Breast epithelium (tissue), 4 donors: ENCODE measurements at places on chromosomes 2 and 18.

- no peak overlapping the region for H3K27ac ChIP-seq
- H3K4me3 ChIP-seq, result no peak overlapping the region
- H3K27me3 ChIP-seq, result no peaks in the 10 kb centered on the region
- H3K36me3 ChIP-seq, result no peaks in the 10 kb centered on the region
Measured at GRCh38 chr2:131635611-131636010, 107.9 kb downstream of the CCDC74A start.

DNA sequence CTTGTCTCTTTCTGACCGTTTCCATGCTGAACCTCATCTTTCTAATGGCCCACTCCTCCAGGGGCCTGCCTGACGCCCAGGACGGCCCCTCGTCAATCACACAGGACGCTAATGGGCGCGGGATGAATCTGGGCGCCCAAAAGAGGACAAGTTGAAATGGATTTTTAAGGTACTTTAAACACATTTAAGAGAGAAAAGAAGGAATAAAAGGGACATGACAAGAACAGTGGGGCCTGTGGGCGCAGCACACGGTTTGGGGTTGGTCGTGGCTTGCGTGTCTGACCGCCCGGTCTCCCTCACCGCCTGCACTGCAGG lies 607 bp upstream of the UBE2F start:
- DNase-seq, result no peak
- H3K36me3 ChIP-seq, result no peaks in the 10 kb centered on the region
- H3K27ac ChIP-seq, result no peak overlapping the region
- peak overlapping the region; percentile 71 for H3K4me3 ChIP-seq
- peaks cover 9% of the 10 kb centered on the region for H3K4me1 ChIP-seq
- no peaks in the 10 kb centered on the region for H3K27me3 ChIP-seq

GRCh38 chr2:173231042-173231441 lies 123.6 kb upstream of the CDCA7 start:
- H3K27ac ChIP-seq, result no peak overlapping the region
- no peak overlapping the region for H3K4me3 ChIP-seq
- H3K27me3 ChIP-seq, result no peaks in the 10 kb centered on the region

DNA sequence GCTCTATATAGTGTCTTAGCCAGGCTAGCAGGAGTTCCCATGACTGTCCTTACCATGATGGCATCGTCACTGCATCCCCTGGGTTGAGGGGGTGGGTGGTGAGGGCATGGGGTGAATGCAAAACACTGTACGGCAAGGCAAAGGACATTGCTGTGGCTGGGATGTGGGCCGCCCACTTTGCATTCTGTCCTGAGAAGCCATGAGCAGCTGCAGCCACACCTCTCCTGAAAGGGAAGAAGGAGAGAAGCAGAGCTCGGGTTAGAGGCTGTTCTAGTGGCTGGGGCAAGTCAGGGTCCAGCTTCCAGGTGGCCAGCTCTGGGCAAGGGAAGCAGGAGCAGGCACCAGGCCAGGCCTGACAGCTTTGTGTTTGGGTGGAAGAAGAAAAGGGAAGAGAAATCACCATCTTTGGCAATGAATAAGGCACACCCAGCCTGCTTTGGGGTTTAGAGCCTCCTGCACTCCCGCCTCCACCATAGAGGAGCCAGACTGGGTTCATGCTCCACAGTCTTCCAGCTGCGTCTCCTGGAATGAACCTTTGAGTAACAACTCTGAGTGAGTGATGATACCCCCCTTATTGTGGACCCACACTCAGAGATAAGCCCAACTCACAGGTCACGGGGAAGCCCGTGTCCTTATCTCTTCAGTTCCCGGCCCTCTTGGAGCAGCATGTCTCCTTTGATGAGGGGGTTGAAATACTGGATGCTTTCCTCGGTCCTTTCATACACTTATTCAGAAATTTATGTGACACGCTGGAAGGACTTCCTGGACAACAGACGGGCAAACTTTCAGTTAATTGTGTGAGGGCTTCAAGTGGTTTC lies 63.4 kb downstream of the INPP4A start:
- H3K4me1 ChIP-seq, result no peaks in the 10 kb centered on the region
- peak overlapping the region; percentile 87 for H3K27ac ChIP-seq
- H3K36me3 ChIP-seq, result no peaks in the 10 kb centered on the region
- DNase-seq, result no peak
- peak overlapping the region; percentile 23 for H3K4me3 ChIP-seq
- no peaks in the 10 kb centered on the region for H3K27me3 ChIP-seq

DNA sequence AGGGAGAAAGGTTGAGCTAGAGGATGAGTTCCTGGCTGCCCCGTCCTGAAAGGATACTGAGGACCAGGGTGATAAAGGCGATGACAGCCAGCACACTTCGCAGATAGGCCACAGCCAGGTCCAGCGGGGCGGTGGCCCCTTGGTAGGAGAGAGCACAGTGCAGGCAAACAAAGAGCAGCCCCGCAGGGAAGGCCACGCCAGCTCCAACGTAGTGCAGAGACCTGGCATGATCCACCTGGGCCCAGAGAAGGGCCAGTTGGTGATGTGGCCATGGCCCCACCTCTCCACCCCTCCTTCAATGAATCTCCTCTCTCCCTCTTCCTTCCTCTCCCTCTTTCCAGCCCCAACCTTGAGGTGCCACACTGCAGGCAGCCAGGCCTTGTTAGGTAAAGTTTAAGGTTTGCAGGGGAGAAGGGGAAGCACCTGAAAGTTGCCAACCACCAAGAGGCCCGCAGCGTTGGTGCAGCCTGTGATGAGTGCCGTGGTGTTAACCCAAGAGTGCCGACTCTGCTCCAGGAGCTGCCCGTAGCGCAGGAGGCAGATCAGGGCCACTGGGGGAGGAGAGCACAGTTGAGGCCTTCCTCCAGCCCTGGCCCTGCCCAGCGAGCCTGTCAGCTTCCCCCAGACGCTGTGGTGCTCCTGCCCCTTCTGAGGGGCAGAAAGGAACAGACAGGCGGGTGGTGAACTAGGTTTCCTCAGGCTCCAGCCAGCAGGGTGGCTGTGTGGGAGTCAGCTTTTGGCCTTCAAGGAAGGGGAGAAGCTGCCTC lies 2.8 kb downstream of the TMEM150A start:
- no peak overlapping the region for H3K4me3 ChIP-seq
- no peaks in the 10 kb centered on the region for H3K36me3 ChIP-seq
- peak overlapping the region; percentile 90 for H3K27ac ChIP-seq
- peaks cover 31% of the 10 kb centered on the region for H3K4me1 ChIP-seq
- DNase-seq, result no peak

DNA sequence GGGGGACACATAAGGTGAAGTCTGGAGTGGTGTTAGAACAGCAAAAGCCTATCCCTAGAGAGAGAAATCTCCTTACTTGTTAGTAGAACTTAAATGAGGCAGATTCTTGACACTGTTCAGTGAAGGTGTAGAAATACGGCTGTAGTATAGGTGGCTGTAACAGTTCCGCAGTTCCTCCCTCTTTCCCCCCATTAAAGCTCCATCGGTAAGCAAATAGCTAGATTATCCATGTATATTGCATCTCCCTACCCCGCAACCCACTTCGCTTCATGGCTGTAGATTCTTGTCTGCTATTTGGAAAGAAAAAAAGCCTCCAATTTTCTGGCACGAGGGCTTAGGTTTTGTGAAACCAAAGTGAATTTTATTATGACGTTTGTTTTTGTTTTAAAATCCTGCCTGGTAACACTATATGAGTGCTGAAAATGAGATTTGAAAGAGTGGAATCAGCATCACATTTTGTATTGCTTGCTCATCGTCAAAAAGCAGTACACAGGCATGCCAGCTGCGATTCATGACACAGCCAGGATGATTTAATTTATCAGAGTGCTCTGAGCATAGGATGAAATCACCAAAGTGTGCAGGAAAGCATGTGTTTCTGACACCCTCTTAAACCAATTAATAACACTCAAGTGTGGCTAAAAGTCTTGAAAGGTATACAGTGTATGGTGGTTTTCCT lies 1.4 kb downstream of the FAM171B start:
- no peak overlapping the region for H3K27ac ChIP-seq
- H3K4me3 ChIP-seq, result peak overlapping the region; percentile 67
- no peaks in the 10 kb centered on the region for H3K27me3 ChIP-seq

DNA sequence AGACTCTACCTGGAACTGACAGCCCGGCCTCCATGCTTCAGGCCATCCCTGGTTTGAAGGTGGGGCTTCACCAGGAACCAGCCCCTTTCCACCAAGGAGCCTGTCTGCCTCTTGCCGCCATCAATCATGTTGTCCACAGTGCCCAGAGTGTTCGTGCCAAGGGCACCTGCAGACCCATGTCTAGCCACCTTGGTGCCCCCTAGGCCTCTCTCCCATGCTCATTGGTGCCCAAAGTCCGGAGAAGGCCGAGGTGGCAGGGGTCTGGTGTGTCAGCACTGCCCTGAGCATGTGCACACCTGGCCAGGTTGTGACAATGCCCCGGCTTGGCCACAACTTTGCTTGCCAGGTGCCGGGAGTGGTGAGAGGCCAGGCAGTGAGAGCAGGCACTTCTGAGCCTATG lies 114.8 kb downstream of the COPS8 start:
- no peak for DNase-seq
- no peaks in the 10 kb centered on the region for H3K27me3 ChIP-seq
- H3K27ac ChIP-seq, result peak overlapping the region; percentile 86
- no peaks in the 10 kb centered on the region for H3K36me3 ChIP-seq
- peaks cover 6% of the 10 kb centered on the region for H3K4me1 ChIP-seq

DNA sequence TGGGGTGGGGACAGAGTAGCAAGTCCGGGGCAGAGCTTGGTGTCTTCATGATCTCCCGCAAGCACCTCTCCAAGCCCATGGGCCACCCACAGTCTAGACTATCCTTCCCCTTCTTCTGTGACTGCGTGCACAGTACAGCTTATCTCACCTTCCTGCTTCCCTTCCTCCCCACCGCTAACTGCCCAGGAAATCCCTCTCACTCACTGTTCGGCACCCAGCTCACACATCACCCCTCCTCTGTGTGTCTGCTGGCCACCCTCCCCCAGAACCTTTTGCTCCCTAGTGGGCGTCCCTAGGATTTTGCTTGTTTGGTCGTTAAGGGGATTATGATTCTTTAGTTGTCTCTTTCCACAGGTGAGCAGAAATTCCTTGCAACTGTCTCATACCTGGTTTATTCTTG lies 31.5 kb upstream of the SMAD7 start:
- no peak overlapping the region for H3K4me3 ChIP-seq
- H3K4me1 ChIP-seq, result no peaks in the 10 kb centered on the region
- no peak overlapping the region for H3K27ac ChIP-seq
- no peak for DNase-seq
- no peaks in the 10 kb centered on the region for H3K27me3 ChIP-seq
- no peaks in the 10 kb centered on the region for H3K36me3 ChIP-seq

- H3K36me3 ChIP-seq, result no peaks in the 10 kb centered on the region
- H3K4me1 ChIP-seq, result peaks cover 13% of the 10 kb centered on the region
- no peak for DNase-seq
- H3K4me3 ChIP-seq, result no peak overlapping the region
- no peak overlapping the region for H3K27ac ChIP-seq
Measured at GRCh38 chr2:158973116-158973956, 4.9 kb downstream of the TANC1 start.

GRCh38 chr2:64238799-64239198 lies 94.6 kb upstream of the PELI1 start:
- no peaks in the 10 kb centered on the region for H3K36me3 ChIP-seq
- H3K4me1 ChIP-seq, result no peaks in the 10 kb centered on the region
- H3K4me3 ChIP-seq, result no peak overlapping the region
- no peak overlapping the region for H3K27ac ChIP-seq
- DNase-seq, result no peak

DNA sequence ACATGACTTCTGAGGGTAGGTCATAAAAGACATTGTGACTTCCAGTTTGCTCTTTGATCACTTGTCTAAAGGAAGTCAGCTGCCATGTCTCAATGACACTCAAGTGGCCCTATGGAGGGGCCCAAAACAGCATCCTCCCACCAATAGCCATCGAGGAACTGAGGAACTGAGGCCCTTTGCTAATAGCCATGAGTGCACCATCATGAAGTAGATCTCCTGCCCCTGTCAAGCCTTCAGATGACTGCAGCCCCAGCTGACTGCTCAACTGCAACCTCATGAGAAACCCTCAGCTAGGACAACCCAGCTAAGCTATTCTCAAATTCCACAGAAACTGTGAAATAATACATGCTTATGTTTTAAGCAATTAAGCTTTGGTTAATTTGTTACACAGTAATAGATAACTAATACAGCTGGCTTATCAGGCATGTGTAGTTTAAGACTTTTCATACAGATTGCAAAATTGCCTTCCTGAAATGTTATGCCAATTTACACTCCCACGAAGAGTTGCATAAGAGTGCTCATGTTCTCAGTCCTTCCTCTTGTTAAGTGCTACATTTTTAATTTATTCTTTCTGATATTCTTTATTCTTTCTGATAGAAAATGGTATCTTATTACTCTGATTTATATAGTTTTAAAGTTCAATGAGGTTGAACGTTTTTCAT lies 105.6 kb upstream of the NDUFV2 start:
- no peaks in the 10 kb centered on the region for H3K27me3 ChIP-seq
- H3K36me3 ChIP-seq, result no peaks in the 10 kb centered on the region
- H3K27ac ChIP-seq, result peak overlapping the region; percentile 52
- no peak overlapping the region for H3K4me3 ChIP-seq

DNA sequence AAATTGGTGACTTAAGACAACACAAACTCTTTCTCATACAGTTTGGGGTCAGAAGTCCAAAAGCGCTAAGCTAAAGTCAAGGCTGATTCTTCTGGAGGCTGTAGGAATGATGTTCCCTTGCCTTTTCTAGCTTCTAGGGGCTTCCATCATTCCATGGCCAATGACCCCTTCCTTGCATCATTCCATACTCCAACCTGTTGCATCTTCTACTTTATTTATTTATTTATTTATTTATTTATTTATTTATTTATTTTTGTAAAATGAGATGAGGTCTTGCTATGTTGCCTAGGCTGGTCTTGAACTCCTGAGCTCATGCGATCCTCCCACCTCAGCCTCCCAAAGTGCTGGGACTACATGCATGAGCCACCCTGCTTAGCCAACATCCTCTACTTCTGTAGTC lies 44.7 kb upstream of the C1D start:
- no peak for DNase-seq
- no peak overlapping the region for H3K27ac ChIP-seq
- no peaks in the 10 kb centered on the region for H3K36me3 ChIP-seq

- no peak overlapping the region for H3K4me3 ChIP-seq
- H3K27me3 ChIP-seq, result no peaks in the 10 kb centered on the region
- peaks cover 9% of the 10 kb centered on the region for H3K4me1 ChIP-seq
- H3K36me3 ChIP-seq, result no peaks in the 10 kb centered on the region
- DNase-seq, result no peak
- H3K27ac ChIP-seq, result no peak overlapping the region
Measured at GRCh38 chr2:238599549-238600505, 173.1 kb downstream of the ASB1 start.

DNA sequence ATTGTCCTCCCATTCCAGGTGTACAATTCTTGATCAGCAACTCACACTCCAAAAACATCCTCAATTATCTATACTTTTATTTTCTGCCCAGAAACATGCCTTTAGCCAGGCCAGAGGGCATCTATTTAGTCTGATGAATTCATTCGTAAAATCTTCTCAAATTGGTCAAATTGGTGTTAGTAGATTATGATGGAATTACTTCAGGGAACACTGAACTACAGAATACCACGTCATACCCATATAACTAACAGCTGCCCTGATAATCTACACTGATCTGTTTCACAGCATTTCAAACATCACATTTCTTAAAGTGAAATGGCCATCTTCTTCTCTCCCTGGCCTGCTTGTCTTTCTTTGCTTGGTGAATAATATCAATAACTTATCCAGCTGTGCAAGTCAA lies 841.4 kb downstream of the CPS1 start:
- DNase-seq, result no peak
- H3K4me1 ChIP-seq, result no peaks in the 10 kb centered on the region
- no peak overlapping the region for H3K4me3 ChIP-seq
- H3K36me3 ChIP-seq, result no peaks in the 10 kb centered on the region
- H3K27ac ChIP-seq, result no peak overlapping the region
